ENCODE measurements at places on chromosomes 7 and 10. TPM values are rescaled to one million over a fixed set of nuclear protein-coding genes. Genes with fewer than 3 reads are reported as not detected.

The PPP1R17 gene
- not detected for total RNA-seq

The GTPBP10 gene
- total RNA-seq: 23.5 TPM

The GNGT1 gene
- total RNA-seq: not detected

The KLLN gene
- total RNA-seq: 0.23 TPM

The NHLRC2 gene
- total RNA-seq: 24.1 TPM
